SIG-M5 (cell line): ENCODE measurements at places on chromosomes 16 and 17.

GRCh38 chr17:21042458-21043295 is at the start of gene USP22:
TSS of gene USP22 (minus strand) at chr17:21043011. CDS start at chr17:21042835, 176 bp downstream.
- DNase-seq: no peak

DNA sequence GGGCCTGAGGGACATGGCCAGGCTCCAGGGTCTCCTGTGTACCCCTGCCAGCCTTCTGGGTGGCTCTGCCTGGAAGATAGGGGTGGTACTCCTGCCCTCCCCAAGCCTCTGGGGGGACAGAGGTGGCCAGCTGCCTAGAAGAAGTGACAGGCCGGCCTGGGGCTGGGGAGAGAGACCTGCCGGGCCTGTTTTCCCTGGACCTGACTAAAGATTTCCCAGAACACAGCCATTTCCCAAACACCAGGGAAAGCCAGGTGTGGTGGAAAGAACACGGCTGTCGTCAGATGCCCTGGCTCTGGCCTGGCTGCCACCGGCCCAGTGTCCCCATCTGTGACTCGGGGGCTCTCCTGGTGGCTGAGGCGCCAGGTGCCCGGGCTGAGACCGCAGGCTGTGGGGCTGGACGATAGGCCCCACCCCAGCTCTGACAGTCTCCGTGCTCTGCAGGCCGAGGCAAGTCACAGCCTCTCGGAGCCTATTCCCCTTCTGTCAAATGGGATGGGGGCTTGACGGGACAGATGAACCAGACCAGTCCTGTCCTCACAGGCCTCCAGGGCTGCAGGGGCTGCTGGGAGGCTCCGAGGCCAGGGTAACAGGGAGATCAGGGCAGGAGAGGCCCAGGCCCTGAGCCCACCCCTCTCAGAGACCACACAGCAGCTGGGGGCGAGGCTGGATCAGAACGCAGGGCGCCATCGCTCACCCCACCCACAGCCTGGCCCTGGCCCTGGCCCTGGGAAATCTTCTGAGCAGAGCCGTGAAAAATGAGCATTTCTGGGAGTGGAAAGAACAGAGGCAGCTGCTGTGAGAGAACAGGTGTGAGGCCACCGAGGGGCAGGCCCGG is 33.1 kb downstream of the CTU2 start:
- no peak for DNase-seq

DNA sequence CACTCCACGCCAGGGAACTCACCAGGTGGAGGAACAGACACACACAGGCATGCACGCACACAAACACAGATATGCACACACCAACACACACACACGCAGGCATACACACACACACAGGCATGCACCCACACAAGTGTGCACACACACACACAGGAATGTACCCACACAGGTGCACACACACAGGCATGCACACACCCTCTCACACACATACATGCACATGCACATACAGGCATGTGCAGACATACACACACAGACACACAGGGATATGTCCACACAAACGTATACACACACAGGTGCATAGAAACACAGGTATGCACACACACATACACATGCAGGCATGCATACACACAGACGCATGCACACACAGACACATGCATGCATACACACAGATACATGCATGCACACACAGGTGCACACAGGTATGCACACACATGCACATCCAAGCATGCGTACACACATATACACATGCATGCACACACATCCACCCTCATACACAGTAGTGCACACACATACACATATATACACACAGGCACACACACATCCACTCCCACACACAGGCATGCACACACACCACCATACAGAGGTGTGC is 39.2 kb downstream of the COTL1 start:
- DNase-seq: no peak

DNA sequence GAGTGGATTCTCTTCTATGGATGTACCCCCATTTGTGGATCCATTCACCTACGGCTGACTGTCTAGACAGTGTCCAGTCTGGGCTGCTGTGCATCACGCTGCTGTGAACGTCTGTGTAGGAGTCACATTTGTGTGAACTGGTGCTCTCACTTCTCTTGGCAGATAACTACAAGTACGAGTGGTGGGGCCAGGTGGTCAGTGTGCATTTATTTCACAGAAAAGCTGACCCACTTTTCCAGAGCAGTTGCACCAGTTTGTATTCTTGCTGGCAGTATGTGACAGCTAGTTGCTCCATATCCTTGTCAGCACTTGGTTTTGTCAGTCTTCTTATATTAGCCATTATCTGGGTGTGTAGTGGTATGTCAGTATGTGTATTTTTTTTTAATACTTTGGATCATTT is 28.4 kb downstream of the FOXK2 start:
- no peak for DNase-seq

GRCh38 chr17:2435862-2436261 is 35.0 kb upstream of the MNT start:
- no peak for DNase-seq

DNA sequence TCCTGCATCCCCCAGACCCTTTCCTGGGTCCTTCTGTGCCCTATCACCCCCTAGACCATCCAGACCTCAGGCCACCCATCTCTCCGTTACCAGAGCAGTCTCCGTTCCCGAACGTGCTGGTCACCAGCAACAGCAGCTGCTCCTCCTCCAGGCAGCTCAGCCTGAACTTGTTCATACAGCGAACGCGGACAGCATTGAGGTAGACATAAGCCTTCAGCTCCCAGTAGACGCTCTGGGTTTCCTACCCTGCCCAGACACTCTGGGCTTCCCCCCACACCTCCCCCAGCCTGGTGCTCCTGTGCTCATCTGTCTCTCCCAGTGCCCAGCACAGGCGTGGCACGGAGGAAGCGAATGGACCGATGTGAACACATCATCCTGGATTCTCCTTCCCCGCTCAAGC is 41.6 kb upstream of the RNFT1 start:
- no peak for DNase-seq

DNA sequence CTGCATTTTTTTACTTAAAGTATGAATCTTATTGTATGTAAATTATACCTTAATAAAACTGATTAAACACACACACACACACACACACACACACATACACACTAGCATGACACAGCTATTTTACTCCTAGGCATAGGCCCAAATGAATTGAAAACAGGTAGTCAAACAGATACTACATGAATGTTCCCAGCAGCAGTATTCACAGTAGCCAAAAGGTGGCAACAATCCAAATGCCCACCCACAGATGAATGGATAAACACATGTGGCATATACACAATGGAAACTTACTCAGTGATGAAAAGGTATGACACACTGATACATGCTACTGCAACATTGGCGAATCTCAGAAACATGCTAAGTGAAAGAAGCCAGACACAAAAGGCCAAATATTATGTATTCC is 223.5 kb downstream of the CYB561 start:
- DNase-seq: no peak

DNA sequence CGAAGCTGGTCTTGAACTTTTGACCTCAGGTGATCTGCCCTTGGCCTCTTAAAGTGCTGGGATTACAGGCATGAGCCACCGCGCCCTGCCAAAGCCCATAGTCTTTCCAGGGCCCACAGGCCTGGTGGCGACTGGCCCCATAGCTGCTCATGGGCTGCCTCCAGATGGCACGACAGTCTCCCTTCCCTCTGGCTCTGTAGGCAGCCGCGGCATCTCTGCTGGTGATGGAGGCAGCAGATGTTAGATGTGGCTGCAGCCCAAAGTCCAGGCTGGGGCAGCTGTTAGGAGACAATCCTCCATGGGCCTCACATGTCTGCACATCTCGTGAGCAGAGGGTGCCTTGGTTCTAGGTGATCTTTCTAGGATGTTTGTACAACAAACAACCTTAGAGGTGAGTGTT is 69.7 kb upstream of the DNAJA2 start:
- no peak for DNase-seq

DNA sequence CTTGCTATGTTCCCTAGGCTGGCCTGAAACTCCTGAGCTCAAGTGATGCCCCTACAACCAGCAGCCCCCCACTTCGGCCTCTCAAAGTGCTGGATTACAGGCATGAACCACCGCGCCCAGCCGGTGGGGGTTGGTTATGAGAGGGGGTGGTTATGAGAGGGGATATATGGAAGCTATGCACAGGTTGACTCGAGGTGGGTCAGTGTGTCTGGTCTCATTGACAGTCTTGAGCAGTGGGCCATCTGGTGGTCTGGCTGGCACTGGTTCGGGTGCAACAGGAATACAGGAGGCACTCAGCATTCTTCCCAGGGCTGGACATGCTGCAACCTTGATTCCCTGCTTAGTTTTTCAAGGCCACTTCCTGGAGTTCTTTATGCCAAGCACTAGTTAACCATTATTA is 5.6 kb upstream of the STX1B start:
- DNase-seq: no peak

- DNase-seq: no peak
Observed at GRCh38 chr17:27613433-27613832, 17.6 kb upstream of the LGALS9 start.

DNA sequence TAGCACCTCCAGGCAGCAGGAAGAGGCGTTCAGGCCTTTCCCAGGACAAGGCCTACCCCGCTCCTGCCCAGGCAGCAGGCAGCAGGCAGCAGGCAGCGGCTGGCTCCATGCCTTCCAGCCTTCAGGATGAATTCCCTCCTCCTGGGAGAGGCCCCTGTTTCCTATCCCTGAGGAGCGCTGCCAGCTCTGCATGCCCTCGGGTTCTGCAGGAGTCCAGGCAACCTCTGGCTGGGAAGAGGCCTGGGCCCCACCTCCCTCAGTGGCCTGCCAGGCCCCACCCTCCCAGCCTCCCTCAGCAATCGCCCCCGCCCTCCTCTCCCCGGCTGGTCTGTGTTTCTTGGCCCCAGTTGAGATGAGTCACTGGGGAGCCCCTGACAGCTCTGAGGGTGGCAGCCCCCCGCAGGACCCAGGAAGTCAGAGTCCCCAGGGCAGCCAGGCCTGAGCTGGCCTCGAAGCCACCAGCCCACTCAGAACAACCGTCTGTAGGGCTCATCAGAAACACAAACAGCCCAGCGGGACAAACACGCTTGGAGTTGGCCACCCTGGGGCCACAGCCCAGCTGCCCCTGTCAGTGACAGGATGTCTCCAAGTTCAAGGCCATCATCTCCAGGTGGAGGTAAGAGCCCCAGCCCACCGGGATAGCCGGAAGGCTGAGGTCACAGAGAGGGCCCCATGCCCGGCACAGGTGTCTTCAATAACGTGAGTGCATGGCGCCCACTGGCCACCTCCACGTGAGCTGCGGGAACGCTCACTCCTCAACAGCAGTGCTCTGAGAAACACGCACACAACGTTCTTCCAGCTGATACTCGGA is 39.5 kb upstream of the CIBAR2 start:
- no peak for DNase-seq

DNA sequence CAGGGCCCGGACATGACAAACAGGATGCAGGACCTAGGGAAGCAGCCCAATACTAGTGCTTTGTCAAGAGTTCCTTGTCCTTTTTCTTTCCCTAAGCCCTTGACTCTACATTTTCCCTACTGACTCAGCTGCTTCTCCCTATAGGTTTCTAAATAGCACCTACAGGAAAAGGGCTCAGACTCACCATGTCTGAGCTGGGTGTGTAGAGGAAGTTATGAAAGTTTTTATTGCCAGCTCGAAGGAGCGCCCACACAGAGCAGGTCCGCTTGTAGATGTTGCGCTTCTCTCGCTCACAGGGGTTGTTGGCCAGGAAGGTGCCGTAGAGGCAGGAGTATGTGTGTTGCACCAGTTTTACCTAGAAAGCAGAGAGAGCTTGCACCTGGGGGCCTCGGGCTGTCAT is 10.6 kb downstream of the MTMR4 start:
- no peak for DNase-seq

GRCh38 chr17:63279498-63280230 is 166.4 kb downstream of the CYB561 start:
- no peak for DNase-seq
